ENCODE measurements at places on chromosomes 3 and 15.
A peak's percentile ranks its signal among the peaks of the same experiment; 100 is the strongest.

DNA sequence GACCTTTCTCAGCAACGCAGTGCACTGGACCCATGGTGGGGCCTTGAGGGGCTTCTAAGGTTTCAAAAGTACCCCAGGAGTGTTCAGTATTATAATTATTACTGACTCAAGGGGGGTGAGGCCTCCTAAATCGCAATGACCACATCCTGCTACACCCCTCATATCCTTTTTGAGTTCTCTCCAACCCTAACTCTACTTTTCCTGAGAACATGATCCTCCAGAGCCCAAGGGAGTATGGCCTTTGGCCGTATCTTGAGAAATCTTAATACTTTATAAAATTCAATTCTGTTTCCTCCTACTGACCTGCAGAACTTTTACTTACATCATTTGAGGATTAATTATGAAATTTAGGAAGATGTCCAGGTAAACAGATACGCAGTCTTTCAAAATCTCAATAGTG lies 30.4 kb upstream of the RARRES1 start:
- peak; percentile 44 for DNase-seq

DNA sequence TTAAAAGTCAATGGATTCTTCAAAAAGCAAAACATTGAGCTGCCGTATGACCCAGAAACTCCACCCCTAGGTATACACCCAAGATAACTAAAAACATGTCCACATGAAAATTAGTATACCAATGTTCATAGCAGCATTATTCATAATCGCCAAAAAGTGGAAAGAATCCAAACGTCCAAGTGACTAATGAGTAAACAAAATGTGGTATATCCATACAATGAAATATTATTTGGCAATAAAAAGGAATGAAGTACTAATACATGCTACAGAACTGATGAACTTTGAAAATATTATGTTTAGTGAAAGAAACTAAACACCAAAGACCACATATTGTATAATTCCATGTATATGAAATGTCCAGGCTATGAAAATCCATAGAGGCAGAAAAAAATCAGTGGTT lies 77.9 kb downstream of the THBS1 start:
- DNase-seq = no peak

GRCh38 chr3:170055209-170055608 lies 17.4 kb downstream of the GPR160 start:
- peak; percentile 66 for DNase-seq

DNA sequence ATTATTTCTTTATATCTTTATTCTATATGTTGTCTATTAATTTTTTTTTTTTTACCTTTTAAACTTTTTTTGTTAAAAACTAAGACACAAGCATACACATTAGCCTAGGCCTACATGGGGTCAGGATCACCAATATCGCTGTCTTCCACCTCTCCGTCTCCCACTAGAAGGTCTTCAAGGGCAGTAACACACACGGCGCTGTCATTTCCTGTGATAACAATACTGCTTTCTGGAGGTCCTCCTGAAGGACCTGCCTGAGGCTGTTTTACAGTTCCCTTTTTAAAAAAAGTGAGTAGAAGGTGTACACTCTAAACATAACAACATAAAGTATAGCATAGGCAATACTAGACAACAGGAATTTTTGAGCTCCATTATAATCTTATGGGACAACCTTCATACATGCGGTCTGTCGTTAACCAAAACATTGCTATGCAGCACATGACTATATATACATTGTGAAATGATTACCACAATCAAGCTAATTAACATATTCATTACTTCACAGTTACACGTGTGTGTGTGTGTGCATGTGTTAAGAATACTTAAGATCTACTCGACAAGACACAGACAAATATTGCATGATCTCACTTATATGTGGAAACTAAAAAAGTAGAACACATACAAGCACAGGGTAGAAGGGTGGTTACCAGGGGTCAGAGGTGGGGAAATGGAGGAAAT lies 20.8 kb downstream of the RAB6B start:
- no peak for DNase-seq

DNA sequence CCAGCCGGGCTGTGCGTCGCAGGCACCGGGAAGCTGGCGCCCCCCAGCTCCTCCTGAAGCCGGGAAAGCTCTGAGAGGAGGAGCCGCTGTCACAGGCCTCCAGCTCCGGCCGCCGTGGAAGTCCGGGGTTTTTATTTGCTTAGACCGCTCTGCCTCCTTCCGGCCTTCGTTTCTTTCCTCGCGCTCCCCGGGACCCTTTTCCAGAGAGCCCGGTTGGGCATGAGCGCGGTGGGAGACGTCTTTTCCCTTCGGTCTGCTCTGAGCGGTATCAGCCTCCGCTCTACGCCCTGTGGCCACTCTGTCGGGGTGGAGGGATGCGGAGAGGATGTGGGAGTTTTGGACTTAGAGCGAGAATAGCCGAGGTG lies 559 bp downstream of the SENP5 start:
- peak; percentile 30 for DNase-seq

GRCh38 chr3:11784971-11785377 lies 61.7 kb downstream of the TAMM41 start:
- DNase-seq = no peak

DNA sequence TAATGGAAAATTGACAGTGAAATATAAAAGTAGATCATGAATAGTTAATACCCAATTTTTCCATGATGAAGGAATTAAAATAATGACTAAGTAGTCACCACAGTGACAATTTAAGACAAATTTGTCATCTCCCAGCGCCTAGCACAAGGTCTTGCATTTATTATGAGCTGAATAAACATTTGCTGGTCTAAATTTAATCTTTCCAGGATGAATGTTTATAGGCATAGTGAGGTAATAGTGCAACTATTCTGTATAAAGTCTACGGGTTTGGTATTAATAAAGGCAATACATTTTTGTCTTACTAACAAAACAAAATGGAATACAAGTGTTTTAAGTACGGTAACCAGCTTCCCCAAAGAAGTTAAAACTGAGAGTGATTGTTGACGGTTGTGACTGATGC lies 209.3 kb downstream of the CD47 start:
- no peak for DNase-seq

- DNase-seq = peak; percentile 57
Measured at GRCh38 chr15:81270781-81271491, 53.0 kb downstream of the STARD5 start.

DNA sequence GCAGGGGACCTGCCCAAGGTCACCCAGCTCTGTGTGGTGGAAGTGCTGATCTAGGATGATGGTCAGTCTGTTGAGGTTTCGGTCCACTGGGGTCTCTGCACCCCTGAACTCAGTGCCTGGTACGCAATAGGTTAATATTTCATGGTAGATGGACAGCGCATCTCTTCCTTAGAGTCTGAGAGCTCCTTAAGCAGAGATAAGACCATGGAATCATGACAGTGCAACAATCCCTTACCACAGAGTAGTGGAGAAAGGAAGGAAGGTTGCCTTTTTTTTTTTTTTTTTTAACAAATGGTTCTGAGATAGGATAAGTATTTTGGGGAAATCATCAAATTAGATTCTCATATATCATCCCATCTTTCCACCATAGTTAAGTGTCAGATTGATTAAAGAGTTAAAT lies 79.8 kb upstream of the SLC6A1 start:
- DNase-seq = no peak
